ENCODE measurements at places on chromosomes 12 and 14.

DNA sequence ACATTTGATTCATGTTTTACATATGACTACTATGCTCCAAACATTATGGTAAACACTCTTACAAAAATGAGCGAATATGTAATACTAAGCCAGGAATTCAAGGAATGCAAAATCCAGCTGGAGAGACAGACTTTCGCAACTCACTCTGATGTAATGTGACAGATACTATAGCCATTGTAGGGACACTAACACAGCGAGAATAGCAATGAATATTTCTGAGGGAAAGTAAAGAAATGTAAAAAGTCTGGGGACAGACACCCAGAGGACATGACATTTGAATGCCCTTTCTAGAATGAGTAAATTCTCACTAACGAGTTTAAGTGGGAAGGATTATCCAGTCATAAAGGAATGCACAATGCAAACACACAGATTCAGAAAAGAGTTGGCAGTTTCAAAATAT lies 121.9 kb downstream of the PIK3C2G start:
- no peak for DNase-seq

GRCh38 chr12:132397934-132398385 lies 68.6 kb upstream of the GALNT9 start:
- no peak for DNase-seq

- DNase-seq: no peak
These were observed 4.8 kb downstream of the YBX3 start for GRCh38 chr12:10718279-10718821.

- no peak for DNase-seq
These were observed 16.2 kb upstream of the PCNX1 start for GRCh38 chr14:70890826-70891659.

Data from stimulated activated CD4-positive, alpha-beta T cell treated with anti-CD3 and anti-CD28 coated beads, TNF-alpha, amount 100 ng/mL, for 24 hours (primary cell).